Activated naive CD8-positive, alpha-beta T cell treated with anti-CD3 and anti-CD28 coated beads for 36 hours (primary cell): ENCODE measurements at places on chromosomes 16 and 17. TPM values are rescaled to one million over a fixed set of nuclear protein-coding genes. Genes with fewer than 3 reads are reported as not detected.

NPIPB8 gene
- total RNA-seq = not detected

DNA sequence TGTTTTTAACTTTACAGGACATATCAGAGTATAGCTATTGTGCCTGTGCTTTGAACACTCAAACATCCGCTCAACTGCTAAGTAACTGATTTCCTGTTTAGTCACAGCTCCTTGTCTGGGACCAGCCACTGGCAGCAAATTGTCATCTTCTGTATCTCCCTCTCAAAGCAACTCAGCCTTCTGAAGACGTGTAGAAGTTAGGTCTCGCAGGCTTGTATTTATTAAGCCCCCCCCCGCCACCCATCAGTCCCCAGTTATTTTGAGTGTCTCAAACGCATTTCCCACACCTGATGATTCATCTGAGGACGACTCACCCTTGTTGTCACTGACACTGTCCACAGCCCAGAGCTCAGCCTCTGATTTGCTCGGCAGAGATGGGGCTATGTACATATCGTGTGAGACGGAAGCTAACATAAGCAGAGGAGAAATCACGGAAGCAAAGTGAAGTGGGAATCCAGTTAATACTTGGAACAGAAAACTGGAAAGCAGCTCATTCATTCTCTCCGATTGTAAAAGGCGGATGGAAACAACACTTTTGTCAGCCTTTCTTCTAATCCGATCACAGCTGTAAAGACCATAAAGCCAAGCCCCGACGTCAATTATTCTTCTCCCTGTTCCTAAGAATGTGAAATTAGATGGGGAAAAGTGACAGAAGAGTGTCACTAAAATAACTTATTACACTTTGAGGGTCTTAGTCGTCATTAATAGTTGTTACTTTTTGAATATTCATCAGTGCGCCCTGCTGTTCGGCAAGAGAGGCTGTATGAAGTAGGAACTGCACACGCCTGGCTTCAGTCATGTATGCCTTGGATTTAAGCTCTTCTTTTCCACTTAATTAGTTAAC lies 64.2 kb downstream of the PITPNC1 start:
- H3K27me3 ChIP-seq = no peaks in the 10 kb centered on the region
- peak overlapping the region; percentile 85 for H3K4me3 ChIP-seq
- peak; percentile 73 for DNase-seq
- peak overlapping the region; percentile 95 for H3K27ac ChIP-seq
- H3K4me1 ChIP-seq = peaks cover 79% of the 10 kb centered on the region

DNA sequence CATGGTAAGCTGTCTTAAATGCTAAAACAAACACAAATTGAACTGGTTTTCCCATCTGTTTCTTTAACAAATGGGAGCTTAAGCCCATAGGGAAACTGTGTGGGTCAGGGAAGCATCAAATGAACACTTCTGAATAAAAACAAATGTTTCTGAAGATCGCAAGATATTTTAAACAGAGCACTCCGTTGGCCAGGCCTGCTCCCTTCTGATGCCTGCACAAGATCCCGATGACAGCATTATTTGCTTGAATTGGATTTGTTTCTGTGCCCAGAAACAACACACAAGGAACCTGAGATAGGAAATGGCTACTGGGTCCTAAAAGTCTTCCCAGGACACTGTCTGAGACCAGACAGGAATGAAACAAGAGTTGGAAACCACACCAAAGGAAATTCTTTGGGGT lies 425.8 kb upstream of the ZFHX3 start:
- no peak overlapping the region for H3K4me3 ChIP-seq
- DNase-seq = no peak
- no peak overlapping the region for H3K27ac ChIP-seq
- no peaks in the 10 kb centered on the region for H3K4me1 ChIP-seq

NTN1 gene
- total RNA-seq = 0.43 TPM

- H3K27me3 ChIP-seq = no peaks in the 10 kb centered on the region
- no peak overlapping the region for H3K4me3 ChIP-seq
- peaks cover 26% of the 10 kb centered on the region for H3K4me1 ChIP-seq
- no peak for DNase-seq
Observed at GRCh38 chr16:11634312-11634711, 33.9 kb upstream of the SNN start.

- no peak for DNase-seq
- H3K27ac ChIP-seq = no peak overlapping the region
- no peaks in the 10 kb centered on the region for H3K36me3 ChIP-seq
- H3K4me3 ChIP-seq = no peak overlapping the region
- H3K4me1 ChIP-seq = peaks cover 4% of the 10 kb centered on the region
Observed at GRCh38 chr17:61617330-61617729, 26.3 kb upstream of the NACA2 start.

DNA sequence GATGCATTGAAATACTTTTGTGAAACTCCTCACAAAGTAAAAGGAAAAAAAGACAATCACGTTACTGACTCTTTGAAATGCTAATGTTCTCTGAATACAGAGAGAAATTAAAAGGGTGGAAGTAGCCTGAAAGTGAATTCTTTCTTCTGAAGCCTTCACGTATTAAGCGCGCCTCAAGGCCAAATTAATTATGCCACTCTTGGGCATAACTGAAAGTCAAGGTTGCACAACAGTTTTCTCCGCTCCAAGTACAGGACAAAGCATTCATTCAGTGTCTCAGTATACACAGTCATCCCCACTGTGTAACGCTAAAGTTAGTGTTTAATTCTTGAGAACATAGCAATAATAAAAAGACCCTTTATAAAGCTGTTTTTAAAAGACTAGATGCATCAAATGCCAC lies 21.5 kb downstream of the PARN start:
- DNase-seq = no peak
- H3K27me3 ChIP-seq = no peaks in the 10 kb centered on the region
- H3K4me1 ChIP-seq = peaks cover 1% of the 10 kb centered on the region
- H3K4me3 ChIP-seq = no peak overlapping the region
- peaks cover 23% of the 10 kb centered on the region for H3K36me3 ChIP-seq

DNA sequence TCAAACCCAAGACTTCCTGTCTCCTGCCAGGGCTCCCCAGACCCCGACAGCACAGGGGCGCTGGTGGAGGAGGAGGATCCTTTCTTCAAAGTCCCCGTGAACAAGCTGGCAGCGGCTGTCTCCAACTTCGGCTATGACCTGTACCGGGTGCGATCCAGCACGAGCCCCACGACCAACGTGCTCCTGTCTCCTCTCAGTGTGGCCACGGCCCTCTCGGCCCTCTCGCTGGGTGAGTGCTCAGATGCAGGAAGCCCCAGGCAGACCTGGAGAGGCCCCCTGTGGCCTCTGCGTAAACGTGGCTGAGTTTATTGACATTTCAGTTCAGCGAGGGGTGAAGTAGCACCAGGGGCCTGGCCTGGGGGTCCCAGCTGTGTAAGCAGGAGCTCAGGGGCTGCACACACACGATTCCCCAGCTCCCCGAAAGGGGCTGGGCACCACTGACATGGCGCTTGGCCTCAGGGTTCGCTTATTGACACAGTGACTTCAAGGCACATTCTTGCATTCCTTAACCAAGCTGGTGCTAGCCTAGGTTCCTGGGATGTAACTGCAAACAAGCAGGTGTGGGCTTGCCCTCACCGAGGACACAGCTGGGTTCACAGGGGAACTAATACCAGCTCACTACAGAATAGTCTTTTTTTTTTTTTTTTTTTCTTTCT lies 8.1 kb downstream of the SERPINF1 start:
- H3K27ac ChIP-seq = peak overlapping the region; percentile 69
- no peaks in the 10 kb centered on the region for H3K36me3 ChIP-seq
- DNase-seq = no peak

DNA sequence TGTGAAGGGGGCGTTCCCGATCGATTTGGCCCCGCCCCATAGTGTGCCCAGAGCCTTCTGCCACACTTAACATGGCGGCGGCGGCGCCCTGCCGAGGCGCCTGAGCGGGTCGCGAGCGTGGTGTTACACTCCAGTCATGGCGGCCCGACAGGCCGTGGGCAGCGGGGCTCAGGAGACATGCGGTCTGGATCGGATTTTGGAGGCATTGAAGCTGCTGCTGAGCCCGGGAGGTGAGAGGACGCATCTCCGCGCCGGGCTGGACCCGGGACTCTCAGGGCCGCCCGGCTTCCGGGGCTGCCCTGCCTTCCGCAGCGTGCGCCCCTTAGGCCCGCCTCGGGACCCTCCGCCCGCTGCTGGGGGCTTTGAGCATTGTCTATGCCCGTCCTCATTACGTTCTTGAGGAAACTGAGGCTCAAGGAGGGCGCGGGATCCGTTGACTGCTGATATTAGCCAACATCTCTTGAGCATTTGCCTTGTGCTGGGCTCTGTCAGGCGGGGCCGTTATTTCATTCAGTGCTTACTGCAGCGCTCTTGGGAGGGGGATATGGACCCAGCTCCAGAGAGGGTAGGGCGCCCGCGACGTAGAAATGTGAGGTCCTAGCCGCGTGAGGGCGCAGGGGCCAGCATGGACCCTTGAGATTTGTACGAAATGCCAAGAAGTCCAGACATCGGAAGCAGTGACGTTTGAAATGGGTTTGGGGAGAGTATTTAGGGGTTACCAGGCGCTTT lies at the start of gene TANGO6:
Gene TANGO6 (plus strand): TSS at position 50 of the 729 bp plus-strand sequence. CDS start 87 bp downstream, at position 137.
- H3K27me3 ChIP-seq = no peaks in the 10 kb centered on the region
- peak; percentile 93 for DNase-seq
- H3K27ac ChIP-seq = peak within 1 kb of the TSS; percentile 98
- H3K36me3 ChIP-seq = peaks cover 14% of the 10 kb centered on the region

GRCh38 chr16:67674851-67675578 lies 8.4 kb downstream of the C16orf86 start:
- H3K4me3 ChIP-seq = no peak overlapping the region
- no peaks in the 10 kb centered on the region for H3K36me3 ChIP-seq
- no peak for DNase-seq
- H3K4me1 ChIP-seq = peaks cover 5% of the 10 kb centered on the region

SMIM22 gene
- not detected for total RNA-seq

DNA sequence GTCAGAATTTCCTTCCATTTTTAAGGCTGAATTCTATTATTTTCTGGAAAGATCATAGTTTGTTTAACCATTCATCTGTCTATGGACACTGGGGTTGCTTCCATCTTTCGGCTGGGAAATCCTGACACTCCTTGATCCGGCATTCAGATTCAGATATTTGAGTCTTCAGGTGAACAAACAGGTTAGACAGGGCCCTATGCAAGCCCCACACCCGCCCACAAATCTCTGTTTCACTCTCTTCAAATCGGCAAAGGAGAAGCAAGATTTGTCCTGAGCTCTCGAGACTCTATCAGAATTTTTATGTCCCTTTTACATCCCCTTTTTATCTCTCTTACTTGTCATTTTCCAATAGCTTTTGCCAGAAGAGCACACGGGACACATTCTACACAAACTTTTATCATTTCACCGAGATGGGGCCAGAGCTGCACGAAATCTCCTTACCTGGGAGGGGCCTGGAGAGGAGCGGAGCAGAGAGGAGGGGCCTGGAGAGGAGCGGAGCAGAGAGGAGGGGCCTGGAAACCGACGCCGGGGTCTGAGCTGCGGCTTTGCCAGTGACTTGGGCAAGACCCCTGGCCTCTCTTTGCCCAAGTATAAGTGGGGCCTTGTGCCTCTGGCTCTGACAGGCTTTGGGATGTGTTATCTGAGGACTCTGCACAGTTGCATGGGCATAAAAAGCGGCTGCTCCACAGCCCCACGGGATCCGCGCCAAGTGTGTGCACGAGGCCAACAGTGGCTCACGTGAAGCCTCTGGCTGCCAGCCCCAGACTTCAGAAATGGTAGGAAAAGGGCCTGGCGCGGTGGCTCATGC lies 54.3 kb upstream of the RBFOX3 start:
- H3K27me3 ChIP-seq = peaks cover 69% of the 10 kb centered on the region
- no peak for DNase-seq
- H3K27ac ChIP-seq = no peak overlapping the region
- no peak overlapping the region for H3K4me3 ChIP-seq

GRCh38 chr16:89200124-89200849 lies at the start of gene SLC22A31:
SLC22A31 (minus strand) TSS chr16:89200537; CDS start chr16:89200501, 36 bp downstream.
- H3K36me3 ChIP-seq = no peaks in the 10 kb centered on the region
- H3K27me3 ChIP-seq = peaks cover 53% of the 10 kb centered on the region
- H3K4me1 ChIP-seq = no peaks in the 10 kb centered on the region
- no peak within 1 kb of the TSS for H3K27ac ChIP-seq
- DNase-seq = no peak

DNA sequence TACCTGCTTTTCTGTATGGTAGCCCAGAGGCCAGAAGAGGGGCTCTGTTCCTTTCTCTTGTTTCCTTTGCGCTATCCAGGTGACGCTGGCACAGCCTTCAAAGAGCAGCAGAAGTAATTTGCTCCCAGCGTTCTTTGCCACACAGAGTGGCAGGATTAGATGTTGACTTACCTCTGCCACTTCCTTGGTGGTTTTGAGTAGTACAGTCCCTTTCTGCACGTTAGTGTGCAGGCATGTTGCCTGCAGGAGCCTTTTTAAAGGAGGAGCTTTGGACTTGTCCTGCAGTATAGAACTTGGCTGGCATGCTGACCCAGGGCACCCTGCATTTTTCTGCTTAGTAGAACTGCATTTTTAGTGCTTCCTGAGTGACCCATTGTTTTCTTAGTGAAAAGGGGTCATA lies at the start of gene ABCC11:
Gene ABCC11 (minus strand): TSS at position 229 of the 400 bp plus-strand sequence. CDS start 15,618 bp downstream, outside the sequence.
- peaks cover 33% of the 10 kb centered on the region for H3K4me1 ChIP-seq
- H3K36me3 ChIP-seq = peaks cover 7% of the 10 kb centered on the region
- H3K27ac ChIP-seq = no peak within 1 kb of the TSS
- H3K4me3 ChIP-seq = peak within 1 kb of the TSS; percentile 48

HS3ST6 gene
- not detected for total RNA-seq

DNA sequence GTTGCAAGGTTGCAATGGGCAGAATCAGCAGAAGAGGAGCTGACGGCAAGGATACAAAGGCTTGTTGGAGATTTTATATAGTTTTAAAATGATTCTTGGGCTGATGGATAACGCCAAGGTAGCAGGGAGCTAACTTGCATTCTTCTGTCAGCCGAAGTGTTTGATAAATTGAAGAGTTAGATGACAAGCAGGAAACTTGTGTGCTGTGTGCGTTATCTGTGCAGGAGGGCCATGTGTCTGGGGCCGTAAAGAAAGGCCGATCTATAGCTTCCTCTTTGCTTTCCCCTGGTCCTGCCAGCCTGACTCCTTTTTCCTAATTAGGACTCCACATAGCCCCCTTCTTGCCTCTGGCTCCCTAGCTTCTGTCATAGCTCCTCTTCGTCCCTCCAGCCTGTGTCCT lies 6.7 kb upstream of the WWOX start:
- H3K27me3 ChIP-seq = peaks cover 17% of the 10 kb centered on the region
- peaks cover under 1% of the 10 kb centered on the region for H3K4me1 ChIP-seq
- H3K4me3 ChIP-seq = no peak overlapping the region
- no peak for DNase-seq

DNA sequence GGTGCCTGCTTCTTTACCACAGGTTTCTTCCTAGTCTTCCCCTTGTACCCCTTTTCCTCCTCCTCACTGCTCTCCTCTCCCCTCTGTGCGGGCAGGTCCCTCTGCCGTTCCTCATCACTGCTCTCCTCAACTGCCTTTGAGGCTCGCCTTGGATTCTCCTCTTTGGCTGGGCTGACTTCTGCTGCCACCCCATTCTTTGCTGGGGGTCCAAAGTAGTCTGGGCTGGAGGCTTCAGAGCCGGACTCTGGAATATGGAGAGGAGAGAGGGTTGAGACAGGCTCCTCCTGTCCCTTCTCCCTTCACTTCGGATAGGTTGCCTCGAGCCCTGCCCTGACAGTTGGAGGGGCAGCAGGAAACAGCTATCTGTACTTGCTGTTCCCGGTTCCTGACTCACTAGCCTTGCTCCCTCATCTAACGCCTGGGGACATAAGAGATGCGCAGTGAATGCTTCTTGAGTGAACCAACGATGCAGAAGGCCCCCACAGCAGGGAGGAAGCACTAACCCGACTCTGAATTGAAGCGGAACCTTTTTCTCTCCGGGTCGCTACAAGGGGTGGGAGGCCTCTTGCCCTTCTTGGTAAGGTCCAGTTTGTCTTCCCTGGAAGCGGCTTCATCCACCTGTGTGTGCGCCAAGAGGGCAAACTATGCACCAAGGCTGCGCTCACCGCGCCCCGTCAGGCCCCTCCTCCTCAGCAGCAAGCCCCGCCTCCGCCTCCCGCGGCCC lies 655 bp downstream of the HIRIP3 start:
- DNase-seq = peak; percentile 78
- peaks cover 29% of the 10 kb centered on the region for H3K36me3 ChIP-seq
- peak overlapping the region; percentile 99 for H3K4me3 ChIP-seq
